ENCODE measurements at places on chromosomes 5 and 9.
A peak's percentile ranks its signal among the peaks of the same experiment; 100 is the strongest.

DNA sequence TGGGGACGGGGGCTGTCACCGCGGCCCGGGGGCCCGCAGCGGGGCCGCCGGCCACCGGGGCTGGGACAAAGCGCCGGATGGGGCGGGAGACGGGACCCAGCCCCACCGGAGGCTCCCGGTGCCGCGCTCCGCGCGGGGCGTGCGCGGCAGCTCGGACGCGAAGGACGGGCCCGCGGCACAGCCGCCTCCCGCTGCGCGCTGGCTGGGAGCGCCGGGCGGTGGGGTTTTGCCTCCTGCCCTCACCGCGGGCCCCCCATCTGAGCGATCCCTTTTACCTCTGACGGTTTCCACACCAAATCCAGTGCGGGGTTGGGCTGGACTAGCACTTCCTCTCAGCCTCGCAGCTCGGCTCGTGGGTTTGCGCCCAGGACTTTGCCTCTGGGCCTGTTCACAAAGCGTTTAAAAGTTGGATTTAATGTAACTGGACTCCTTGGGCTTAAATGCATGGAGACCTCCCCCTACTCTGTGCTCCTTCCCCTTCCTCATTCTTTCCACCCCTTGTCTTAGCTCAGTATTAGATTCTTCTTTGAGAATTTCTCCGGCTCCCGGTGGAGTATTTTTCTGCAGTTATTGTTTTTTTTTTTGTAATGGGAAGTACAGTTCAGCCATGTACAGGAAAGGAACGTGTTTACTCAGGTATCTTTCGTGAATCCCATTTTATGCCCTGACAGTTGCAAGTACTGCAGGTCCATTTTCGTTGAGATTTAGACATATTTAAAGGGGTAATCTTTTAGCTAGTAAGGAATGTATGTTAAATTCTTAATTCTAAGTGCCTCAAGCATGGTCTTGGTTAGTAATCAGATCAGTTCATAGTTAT lies 691 bp downstream of the FCHO2 start:
- DNase-seq = peak; percentile 19

DNA sequence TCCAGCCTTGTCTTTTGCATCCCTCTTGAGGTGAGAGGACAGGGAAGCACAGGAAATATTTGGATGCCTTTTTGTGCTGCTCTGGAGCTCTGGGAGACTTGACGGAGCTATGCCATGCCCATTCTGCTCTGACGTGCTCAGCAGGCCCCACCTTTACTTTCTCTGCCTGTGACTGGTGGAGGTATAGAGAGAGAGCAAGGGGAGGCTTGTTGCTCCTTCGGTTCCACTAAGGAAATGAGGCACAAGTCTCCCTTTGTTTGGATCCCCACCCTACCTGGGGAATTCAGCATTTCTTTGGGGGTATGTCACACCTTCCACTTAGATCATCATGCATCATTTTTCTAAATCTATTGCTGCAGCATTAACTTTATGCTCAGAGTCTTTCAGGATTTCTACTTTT lies 121.8 kb upstream of the CNTLN start:
- DNase-seq = no peak

DNA sequence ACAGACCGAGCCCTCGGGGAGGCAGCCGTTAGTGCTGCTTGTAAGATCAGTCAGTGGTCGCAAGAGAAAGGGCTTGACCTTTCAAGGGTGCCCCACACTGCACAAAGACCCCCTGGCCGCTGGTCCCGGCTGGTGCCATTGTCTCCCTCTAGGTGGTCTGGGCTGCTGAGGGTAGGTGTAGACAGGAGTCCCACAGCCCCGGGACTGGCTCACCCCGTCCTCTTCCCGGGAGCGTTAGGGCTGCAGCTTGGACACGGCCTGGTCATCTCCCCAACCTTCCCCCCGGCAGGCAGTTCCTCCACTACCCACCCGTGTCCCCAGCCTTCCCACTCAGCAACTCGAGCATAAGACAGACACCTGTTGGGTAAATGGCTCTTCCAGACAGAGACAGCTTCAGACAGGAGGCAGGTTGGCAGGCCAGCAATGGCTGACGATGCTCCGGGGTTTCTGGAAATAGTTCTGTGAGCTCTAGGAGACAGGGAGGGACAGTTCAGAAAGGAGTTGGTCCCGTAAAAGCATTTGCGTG lies 15.3 kb upstream of the TMEM250 start:
- DNase-seq = no peak

DNA sequence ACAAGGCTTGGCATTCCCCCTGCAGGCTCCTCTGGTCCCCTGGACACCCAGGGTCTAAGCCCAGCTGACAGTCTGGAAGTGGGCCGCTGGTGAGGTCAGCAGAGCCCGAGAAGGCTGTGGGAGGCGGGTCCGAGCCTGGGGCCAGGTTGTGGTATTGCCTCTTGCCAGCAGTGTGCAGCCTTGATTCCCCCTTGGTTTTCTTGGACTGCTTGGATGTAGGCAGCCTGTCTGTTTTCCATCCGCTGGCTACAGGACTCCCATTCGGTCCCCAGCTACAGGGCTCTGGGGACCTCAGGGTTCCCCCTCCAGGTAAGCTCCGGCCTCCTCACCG lies 1.6 kb downstream of the AIF1L start:
- no peak for DNase-seq

GRCh38 chr5:145660897-145661640 lies 174.1 kb downstream of the PRELID2 start:
- no peak for DNase-seq

GRCh38 chr5:172860520-172861443 lies 26.7 kb downstream of the ERGIC1 start:
- DNase-seq = no peak

- DNase-seq = no peak
These were observed 56.5 kb upstream of the SPATA31D4 start for GRCh38 chr9:81871695-81872094.

GRCh38 chr5:55226027-55226933 lies 835 bp downstream of the MCIDAS start:
- DNase-seq = peak; percentile 48

- DNase-seq = peak; percentile 66
These were observed 214.1 kb upstream of the IER5L start for GRCh38 chr9:129392093-129392541.

DNA sequence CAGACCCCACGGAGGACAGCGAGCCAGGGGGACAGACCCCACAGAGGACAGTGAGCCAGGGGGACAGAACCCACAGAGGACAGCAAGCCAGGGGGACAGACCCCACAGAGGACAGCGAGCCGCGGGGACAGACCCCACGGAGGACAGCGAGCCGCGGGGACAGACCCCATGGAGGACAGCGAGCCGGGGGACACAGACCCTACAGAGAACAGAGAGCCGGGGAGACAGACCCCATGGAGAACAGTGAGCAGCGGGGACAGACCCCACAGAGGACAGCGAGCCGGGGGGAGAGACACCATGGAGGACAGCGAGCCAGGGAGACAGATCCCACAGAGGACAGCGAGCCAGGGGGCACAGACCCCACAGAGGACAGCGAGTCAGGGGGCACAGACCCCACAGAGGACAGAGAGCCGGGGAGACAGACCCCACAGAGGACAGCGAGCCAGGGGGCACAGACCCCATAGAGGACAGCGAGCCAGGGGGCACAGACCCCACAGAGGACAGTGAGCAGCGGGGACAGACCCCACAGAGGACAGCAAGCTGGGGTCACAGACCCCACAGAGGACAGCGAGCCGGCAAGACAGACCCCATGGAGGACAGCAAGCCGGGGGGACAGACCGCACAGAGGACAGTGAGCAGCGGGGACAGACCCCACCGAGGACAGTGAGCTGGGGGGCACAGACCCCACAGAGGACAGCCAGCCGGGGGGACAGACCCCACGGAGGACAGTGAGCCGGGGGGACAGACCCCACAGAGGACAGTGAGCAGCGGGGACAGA lies 4.4 kb upstream of the ZDHHC11 start:
- DNase-seq = no peak

- DNase-seq = no peak
These were observed 99.8 kb upstream of the DAP start for GRCh38 chr5:10860645-10861422.

DNA sequence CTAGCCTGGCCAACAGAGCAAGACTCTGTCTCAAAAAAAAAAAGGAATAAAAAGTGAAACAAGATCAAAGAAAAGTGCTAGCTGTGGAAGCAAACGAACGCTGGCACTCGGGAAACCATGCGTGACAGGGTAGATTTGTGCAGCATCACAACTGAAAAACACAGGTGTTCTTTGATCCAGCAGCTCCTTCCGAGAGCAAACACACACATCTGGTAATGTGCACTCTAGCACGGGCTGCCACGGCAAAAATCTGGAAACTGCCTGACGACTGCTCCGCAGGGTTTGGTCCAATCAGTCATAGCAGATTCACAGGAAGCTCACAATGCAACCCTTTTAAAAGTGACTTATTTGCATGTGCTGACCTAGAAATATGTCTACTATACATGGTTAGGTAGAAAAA lies 80.0 kb downstream of the SYK start:
- no peak for DNase-seq

GRCh38 chr5:170573114-170573513 lies 69.3 kb downstream of the KCNIP1 start:
- no peak for DNase-seq

DNA sequence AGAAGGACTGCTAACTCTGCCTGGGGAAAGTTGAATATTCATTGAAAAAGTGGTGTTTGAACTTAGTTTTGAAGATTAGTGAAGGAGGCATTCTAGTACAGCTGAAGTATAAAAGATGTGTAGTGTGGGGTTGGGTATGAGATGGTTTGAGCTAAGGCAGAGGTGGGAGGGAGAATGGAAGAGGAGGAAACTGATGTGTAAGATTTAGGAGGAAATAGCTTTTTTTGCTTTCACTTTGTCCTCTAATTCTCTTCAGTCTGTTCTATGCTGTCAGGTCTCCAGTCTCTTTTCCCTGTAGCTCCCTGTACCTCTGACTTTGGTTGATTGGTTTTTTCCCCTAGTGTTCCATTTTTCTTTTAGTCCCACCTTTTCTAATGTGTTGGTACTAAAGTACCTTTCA lies 9.0 kb downstream of the CREBRF start:
- no peak for DNase-seq

DNA sequence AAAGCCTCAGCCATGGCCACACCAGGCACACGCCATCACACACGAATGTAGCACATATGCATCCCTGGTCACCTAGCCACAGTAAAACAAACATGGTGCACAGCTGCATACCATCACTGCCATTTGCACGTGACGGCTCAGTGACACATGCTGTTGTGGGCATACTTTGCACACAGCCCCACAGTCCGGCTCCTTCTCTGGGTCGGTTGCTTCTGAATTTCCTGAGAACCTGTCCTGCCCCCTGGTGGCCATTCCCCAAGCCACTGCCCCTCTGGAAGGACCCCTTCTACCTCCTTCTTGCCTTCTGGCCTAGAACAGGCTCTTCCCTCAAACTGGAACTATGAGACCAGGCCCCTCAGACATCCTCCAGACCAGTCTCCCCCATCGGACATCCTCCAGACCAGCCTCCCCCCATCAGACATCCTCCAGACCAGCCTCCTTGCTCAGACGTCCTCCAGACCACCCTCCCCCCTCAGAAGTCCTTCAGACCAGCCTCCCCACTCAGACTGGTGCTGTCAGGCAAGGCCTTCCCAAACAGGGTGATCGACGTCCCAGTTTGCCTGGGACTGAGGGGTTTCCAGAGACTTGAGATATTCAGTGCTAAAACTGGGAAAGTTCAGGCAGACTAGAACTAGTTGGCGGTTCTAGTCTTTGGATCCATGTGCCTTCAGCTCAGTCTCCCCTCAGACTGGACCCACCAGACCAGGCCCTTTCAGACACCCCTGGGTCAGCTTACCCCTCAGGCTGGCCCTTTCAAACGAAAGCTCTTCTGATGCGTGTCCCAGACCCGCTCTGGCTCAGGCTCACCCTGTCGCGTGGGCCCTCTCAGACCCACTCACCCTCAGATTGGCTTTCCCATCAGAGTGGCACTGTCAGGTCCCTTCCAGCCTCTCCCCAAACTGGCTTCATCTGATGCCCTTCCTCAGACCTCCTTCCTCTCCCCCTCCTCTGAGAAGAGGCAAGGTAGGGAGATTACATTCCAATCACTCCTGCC lies 24.3 kb upstream of the ENHO start:
- no peak for DNase-seq

GRCh38 chr9:32698706-32699277 lies 63.3 kb upstream of the TAF1L start:
- DNase-seq = no peak

DNA sequence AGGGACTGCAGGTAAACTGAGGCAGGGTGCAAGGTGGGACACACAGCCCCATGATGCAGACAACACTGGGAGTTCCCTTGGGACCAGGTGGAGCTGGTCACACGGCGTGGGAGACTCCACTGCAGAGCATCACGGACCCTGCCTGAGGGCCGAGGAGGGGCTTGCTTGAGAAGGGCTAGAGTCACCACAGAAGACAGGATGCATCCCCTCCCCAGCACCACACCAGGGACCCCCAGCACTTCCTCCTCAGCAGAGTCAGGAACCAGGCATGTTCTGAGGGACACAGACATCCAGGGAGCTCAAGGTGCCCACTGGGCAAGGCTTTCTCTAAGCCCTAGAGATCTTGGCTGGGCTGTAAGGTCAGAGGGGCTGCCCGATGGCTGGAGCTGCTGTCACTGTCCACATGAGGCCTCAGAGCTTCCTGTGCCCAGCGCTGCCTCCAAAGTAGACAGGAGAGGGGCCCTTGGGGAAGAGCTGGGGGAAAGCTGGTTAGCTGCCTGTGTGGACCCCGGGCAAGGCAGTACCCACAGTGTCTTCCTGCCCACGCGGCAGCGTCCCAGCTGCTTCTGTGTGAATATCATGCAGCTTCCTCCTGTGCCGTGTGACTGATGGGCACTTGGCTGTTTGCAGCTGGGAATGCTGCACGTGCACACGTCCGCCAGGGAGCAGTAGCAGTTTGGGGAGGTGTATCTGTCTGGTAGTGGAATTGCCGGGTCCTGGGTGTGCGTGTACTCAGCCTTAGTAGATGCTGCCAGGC lies 176.6 kb downstream of the CACNA1B start:
- DNase-seq = no peak

DNA sequence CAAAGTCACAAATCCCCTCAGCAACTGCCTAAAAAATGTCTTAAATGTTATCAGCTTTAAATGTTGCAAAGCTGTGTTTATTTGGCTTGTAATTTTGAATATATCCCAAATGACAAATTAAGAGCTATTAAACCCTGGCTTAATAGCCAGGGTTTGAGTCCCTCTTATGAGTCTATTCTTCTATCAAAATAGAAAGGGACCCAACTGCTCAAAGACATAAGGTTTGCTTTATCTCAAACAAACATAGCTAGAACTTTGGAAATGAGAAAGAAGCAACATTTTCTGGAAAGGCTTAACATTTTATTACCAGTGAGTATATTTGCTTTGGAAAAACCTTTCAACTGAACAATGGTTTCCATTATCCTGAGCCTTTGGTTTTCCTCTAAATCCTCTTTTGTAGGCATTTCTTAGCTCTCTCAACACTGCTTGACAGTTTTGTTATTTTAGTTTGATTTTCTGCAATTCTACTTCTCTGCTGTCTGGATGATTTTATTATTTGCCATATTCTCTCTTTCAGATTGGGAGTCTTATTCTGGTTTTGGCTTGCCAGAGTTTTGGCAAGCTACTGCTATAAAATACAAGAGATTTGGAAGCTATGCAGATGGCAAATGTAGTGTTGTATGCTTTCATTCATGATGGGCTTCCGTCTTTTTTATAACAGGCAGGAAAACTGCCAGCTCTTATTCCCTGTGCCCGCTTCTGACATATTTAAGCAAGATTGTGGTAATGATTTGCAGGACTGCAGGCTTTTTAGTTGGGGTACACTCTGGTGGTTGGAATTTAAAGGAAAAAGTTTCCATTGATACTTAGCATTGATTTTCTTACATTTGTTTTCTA lies 734.9 kb downstream of the DTWD2 start:
- DNase-seq = no peak
